ENCODE measurements at places on chromosomes 3 and 15. TPM values are rescaled to one million over a fixed set of nuclear protein-coding genes. Genes with fewer than 3 reads are reported as not detected.

DNA sequence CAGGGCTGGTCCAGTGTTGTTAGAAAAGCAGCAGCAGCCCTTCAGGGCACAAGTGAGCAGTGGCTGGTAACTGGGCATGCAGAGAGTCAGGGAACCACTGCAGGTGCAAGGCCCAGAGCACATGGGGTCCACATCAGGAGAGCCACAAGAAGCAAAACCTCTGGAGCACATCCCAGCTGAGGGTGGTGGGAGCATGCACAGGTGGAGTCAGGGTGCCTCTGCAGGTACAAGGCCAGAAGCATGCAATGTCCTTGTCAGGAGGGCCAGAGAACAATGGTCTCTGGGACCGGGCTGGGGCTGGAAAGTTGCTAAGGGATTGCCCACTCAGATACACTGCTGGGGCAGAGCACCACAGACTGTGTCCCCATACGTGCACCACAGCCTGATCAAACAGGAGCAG, 226.1 kb upstream of the UBE2E2 start:
- no peak for ATAC-seq

- no peak for ATAC-seq
Observed at GRCh38 chr3:71103430-71103921, 480.1 kb downstream of the FOXP1 start.

SLCO2A1 gene
- total RNA-seq = 17.6 TPM

DNA sequence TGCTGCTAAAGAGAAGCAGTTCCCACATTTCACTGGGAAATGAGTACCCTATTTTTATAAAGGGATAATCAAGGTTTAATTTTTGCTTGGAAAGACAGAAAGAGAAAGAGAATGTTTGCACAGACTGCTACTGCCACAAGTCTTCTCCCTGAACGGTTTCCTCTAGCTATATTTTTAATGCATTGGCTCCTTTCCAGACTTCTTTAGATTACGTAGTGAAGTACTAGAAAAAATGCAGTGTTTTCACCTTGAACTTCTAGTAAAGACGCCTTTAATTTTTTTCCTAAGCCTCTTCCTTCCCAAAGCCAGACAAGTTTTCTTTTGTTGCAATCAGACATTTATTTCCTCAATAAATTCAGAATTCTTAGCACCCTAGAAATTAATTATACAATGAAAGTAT, 248.3 kb upstream of the CCDC54 start:
- no peak for ATAC-seq

GRCh38 chr3:68915973-68916372, 16.4 kb downstream of the TAFA4 start:
- ATAC-seq = no peak

DNA sequence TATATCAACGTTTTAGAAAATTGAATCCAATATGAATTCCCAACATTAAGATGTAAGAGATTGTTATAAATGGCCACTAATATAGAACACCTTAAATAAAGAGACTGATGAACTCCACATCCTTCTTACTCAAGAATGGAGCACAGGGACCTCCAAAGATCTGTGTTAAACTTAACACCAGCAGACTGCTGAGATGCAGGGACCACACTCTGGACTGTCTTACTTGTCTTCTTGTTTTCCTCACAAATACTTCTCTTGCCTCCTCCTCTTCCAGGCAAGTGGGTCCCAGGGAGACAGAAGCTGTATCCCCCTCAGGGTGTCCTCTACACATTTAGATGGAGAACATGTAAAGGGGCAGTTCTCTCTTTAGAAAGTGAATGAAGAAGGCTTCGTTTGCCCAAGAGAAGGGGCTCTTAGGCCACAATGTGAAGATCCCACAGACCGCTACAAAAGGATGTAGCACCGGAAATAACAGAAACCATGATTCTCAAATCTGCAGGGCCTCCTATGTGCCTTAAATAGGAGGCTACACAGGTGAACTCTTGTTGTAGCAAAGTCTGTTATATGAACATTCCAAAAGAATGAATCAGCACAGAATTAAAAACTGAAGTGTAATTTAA, 52.2 kb downstream of the SATB1 start:
- ATAC-seq = no peak

DNA sequence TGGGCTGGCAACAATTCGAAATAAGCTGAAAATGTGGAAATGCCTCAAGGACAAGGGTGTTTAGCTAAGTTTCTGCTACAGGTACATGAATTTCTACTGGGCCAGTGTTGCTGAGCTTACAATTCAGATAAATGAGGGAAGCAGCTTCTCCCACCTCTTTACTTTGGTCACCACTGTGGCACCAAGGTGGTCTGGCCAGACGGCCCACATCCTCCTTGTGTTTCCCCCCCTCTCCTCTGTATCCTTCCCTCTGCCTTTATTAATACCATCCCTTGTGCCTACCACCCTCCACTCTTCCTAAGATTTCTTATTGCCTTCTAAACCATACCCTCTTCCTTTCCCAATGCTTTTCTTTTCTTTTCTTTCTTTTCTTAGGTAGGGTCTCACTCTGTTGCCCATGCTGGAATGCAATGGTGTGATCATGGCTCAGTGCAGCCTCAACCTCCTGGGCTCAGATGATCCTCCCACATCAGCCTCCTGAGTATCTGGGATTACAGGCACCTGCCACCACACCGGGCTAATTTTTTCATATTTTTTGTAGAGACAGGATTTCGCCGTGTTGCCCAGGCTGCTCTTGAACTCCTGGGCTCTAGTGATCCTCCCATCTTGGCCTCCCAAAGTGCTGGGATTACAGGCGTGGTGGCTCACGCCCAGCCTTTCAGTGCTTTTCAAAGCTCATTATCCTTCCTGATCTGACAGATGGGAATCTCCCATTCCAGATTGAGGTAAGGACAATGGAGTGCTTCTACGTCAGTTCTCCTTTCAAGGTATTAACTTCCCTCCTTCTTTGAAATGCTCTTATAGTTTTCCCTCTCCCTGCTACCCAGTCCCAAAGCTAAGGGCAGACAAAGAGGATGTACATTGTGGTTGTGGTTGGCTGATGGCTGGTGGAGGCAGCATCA, 14.8 kb downstream of the ANXA2 start:
- no peak for ATAC-seq

GRCh38 chr3:60636846-60637245, 614.4 kb downstream of the FHIT start:
- ATAC-seq = no peak

- no peak for ATAC-seq
Observed at GRCh38 chr3:67377299-67377698, 277.1 kb downstream of the SUCLG2 start.

DNA sequence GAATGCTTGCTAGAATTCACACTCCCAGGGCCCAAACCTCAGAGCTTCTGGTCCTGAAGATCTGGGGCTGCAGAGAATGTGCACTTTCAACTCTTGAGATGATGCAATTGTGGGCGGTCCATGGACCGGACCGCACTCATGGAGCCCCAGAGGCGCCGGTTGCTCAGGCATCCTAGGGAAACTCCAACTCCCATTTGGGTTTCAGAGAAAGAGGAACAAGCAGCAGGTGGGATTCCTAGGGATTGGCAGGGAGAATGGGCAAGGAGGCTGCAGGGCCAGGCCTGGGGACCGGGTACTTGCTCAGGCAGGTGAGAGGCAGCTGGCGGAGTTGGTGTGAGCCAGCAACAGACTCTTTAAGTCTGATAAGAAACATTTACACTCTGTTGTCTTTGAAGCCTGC, 3.5 kb downstream of the NOX5 start:
- no peak for ATAC-seq

DNA sequence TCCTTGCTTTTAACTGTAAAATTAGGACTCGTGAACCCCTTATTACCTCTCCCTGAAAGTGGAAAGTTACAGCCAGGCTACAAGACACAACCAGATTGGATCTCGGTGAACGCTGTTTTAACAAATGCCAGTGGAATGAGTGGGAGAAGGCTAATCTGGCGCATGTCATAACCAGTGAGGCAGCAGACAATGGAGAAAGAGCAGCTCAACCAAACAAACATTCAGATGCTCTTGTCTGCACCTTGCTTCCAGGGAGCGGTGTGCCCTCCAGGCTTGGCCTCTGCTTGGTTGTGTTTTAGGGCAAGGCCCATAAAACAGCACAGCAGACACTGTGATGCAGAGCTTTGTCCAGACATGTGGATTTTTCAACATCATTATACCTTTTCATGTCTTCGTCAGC, 45.9 kb upstream of the ATP1B3 start:
- ATAC-seq = peak; percentile 93

DNA sequence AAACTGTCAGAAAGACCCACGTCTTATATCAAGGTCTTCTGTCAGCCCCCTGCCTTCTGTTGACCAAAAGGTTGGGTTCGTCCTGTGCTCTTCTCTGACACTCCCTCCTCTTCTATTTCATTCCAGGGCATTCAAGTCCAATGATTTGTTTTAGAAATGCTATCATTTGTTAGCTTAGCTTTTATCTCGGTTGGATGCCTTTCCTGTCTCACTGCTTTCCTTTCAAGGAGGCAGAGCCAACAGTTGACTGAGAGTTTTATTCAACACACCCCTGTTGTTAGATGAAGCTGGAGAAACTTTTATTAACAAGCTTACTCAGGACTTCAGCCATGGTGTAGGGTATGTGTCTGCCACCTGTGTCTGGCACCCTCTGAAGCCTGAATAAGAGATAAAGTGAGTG, 112.0 kb upstream of the SLC7A14 start:
- ATAC-seq = no peak

GRCh38 chr15:85733416-85733815, 61.3 kb downstream of the KLHL25 start:
- no peak for ATAC-seq

GRCh38 chr3:149426325-149426724, 48.2 kb upstream of the TM4SF4 start:
- ATAC-seq = no peak

- ATAC-seq = no peak
Observed at GRCh38 chr3:127211118-127212060, 18.5 kb downstream of the PRR23E start.

DNA sequence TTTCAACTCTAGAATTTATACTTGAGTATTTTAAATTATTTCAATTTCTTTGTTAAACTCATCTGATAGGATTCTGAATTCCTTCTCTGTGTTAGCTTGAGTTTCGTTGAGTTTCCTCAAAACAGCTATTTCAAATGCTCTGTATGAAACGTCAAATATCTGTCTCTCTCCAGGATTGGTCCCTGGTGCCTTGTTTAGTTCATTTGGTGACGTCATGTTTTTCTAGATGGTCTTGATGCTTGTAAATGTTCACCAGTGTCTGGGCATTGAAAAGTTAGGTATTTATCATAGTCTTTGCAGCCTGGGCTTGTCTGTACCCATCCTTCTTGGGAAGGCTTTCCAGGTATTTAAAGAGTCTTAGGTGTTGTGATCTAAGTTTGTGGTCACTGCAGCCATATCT, 151.1 kb downstream of the KCNAB1 start:
- no peak for ATAC-seq

IQGAP1 gene
- 157 TPM for total RNA-seq

DNA sequence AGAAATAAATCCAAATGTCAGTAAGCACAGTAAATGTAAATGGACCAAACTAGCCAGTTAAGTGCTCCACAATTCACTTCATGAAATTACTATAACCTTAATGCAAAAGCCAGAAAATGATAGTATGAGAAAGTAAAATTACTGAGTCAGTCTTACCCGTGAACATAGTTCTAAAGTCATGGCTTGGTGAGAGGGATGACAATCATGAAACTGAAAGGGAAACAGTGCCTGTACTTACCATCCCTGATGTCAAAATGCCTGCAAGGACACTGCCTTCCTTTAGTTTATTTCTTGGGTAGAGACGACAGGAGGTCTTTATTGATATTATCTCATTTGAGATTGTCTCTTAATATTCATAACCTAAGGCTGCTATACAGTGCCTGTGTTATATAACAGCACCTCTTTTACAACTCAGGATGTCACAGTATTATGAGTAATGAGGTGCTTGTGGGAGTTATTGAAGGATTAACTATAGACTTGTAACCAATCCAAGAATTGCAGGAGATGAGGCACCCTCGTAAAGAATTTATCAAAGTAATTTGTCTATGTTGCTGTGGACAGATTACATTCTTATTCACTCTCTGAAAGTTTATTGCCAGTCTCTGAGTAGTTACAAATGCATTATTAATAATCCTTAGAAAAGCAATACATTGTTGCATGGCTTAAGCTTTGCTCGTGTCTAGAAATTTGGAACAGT, 142.9 kb upstream of the BFSP2 start:
- ATAC-seq = peak; percentile 41

FETUB gene
- total RNA-seq = not detected

DNA sequence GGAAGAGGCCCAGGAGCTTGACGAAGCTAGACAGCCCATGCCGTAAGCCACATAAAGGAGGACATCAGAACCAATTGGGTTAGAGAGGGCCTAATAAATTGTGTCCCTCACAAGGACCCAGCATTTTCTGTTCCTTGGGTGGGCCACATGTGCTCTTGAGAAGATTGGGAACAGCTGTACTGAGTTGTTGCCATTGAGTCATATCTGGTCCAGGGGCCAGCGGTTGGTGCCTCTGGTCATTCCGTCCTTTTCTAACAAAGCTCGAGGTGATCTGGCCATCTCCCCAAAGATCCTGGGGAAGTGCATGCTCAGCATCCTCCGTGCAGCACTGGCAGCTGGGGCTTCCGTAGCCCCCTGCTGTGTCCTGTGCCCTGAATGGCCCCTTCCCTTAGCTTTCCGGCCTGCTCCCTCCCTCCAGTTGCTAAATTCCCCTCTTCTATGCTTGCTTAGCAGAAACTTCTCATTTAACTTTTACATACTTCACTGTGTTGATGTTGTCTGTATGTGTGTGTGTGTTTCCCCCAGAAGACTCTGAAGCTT, 73.0 kb downstream of the EEFSEC start:
- ATAC-seq = no peak

SMARCC1 gene
- total RNA-seq = 51.2 TPM

CCR5 gene
- 0.28 TPM for total RNA-seq

DNA sequence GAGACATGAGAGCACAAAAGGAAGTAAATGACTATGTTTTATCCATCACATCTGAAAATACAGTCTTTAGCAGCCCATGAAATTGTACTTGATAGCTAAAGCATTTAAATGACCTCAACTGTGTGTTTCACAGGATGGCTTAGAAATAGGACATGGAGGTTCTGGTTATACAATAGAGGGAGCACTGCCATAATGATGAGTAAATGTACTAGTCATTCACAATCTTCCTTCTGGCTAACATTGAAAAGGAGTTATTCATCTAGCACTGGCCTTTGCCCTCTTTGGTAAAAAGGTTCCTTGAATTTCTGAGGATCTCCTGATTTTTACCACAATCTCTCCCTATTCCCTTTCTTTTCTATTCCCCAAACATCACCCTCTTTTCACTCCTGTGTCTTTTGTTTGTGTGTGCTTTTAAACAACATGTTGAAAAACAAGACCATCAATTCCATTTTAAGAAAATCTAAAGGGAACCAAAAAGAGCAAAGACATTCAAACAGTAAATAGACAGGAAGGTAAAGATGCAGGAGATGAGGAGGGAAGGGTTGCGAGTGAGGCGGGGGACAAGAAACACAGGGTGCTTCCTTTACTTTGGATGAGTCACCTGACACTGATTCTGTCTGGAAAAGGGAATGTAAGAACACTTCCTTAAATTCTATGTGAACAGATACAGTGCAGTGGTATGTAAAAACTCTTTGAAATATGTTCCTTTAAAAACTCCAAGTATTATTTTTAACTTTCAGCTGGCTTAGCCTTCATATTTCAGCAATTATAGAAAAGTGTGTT, 619.0 kb downstream of the MECOM start:
- peak; percentile 72 for ATAC-seq

KLF15 gene
- total RNA-seq = 0.60 TPM

GRCh38 chr15:91113030-91113429, 13.0 kb downstream of the SV2B start:
- no peak for ATAC-seq

GRCh38 chr3:140636406-140637138, 41.3 kb upstream of the TRIM42 start:
- ATAC-seq = peak; percentile 88

ITIH4 gene
- 2.1 TPM for total RNA-seq

NUP210 gene
- 14.9 TPM for total RNA-seq

GRCh38 chr15:97745481-97746071, 214.9 kb upstream of the ARRDC4 start:
- no peak for ATAC-seq

GRCh38 chr3:29486096-29486495, 205.2 kb downstream of the RBMS3 start:
- ATAC-seq = peak; percentile 98
